ENCODE measurements at places on chromosomes 16 and 17. TPM values are rescaled to one million over a fixed set of nuclear protein-coding genes. Genes with fewer than 3 reads are reported as not detected.

DNA sequence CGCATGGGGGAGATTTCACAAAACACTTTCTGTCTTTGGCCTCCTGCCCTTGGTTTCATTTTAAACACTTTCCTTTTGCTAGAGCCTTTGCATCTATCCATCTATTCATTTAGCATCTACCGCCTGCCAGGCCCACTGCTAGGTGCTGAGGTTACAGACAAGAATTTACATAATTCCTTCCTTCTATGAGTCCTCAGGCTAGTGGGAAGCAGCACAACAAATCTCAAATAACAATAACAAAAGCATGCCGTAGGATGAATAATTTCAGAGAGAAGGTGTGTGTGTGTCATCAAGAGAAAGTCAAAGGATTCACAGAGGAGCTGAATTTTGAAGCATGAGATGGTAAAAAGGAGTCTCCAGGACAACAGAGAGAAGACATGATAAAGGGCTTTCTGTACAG lies 6.1 kb upstream of the SLC46A1 start:
- H3K4me1 ChIP-seq: no peaks in the 10 kb centered on the region
- no peak overlapping the region for H3K4me3 ChIP-seq

Gene SDR42E2
- total RNA-seq: not detected

Gene TNFSF13
- 17.7 TPM for total RNA-seq

Gene NETO2
- total RNA-seq: 2.0 TPM

GRCh38 chr16:51243936-51244436 lies 92.9 kb upstream of the SALL1 start:
- no peaks in the 10 kb centered on the region for H3K27me3 ChIP-seq
- H3K36me3 ChIP-seq: no peaks in the 10 kb centered on the region
- H3K27ac ChIP-seq: no peak overlapping the region
- no peak for DNase-seq
- no peak overlapping the region for H3K4me3 ChIP-seq
- H3K4me1 ChIP-seq: no peaks in the 10 kb centered on the region

Gene CD300LB
- 1.6 TPM for total RNA-seq
